ENCODE measurements at places on chromosomes 3 and 15. TPM values are rescaled to one million over a fixed set of nuclear protein-coding genes. Genes with fewer than 3 reads are reported as not detected.

MST1R gene
- 1.8 TPM for total RNA-seq

SEMA5B gene
- 33.2 TPM for total RNA-seq

PLCH1 gene
- total RNA-seq, result 35.0 TPM

ENTPD3 gene
- total RNA-seq, result 1.7 TPM

ETV5 gene
- total RNA-seq, result 42.2 TPM

CCNB2 gene
- 21.2 TPM for total RNA-seq

TYRO3 gene
- total RNA-seq, result 11.6 TPM

GOLGA6L25 gene
- not detected for total RNA-seq

SKIL gene
- total RNA-seq, result 141 TPM

HMG20A gene
- 71.7 TPM for total RNA-seq

SATB1 gene
- total RNA-seq, result 89.1 TPM

ALCAM gene
- total RNA-seq, result 55.5 TPM

MRPL47 gene
- total RNA-seq, result 19.0 TPM

KCNMB3 gene
- total RNA-seq, result 4.9 TPM

NUTM1 gene
- total RNA-seq, result not detected

C3orf52 gene
- 2.1 TPM for total RNA-seq

GNAT1 gene
- 66.7 TPM for total RNA-seq

ITGB5 gene
- total RNA-seq, result 79.6 TPM

TNFSF10 gene
- 21.5 TPM for total RNA-seq

CIDEC gene
- not detected for total RNA-seq

WNT7A gene
- 9.1 TPM for total RNA-seq

HESX1 gene
- total RNA-seq, result 1.9 TPM

C15orf62 gene
- 1.1 TPM for total RNA-seq

ESYT3 gene
- 3.6 TPM for total RNA-seq

HCN4 gene
- total RNA-seq, result 2.2 TPM

RTP1 gene
- total RNA-seq, result not detected

CCDC54 gene
- not detected for total RNA-seq

SLC22A14 gene
- total RNA-seq, result 0.16 TPM

NANOGP8 gene
- total RNA-seq, result not detected

GOLGA6A gene
- 0.49 TPM for total RNA-seq

CHL1 gene
- total RNA-seq, result 78.5 TPM

SMC4 gene
- total RNA-seq, result 116 TPM

CP gene
- total RNA-seq, result 47.8 TPM

PLS1 gene
- total RNA-seq, result 11.1 TPM

CTXN2 gene
- total RNA-seq, result not detected

GATA2 gene
- total RNA-seq, result 3.1 TPM
